NCI-H2107 (cell line): ENCODE measurements at places on chromosomes 7 and 10.

DNA sequence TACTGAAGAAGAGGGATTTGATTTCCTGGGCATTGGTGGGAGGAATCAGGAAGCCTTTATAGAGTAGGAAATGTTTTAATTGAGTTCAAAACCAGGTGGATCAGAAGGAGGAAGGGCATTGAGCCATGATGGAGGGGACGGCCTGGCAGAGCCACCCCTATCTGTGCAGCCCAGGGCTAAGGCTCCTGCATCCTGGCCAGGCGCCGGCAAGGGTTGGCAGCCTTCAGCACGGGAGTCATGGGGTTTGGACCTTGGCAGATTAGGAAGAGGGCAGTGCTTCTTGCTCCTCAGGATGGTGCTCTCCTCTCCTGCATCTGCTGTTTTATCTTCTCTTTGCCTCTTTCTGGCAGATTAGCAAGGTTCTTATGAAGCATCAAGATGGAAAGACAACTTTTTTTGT is 12.5 kb downstream of the ZNF862 start:
- DNase-seq: no peak

GRCh38 chr10:59057345-59057744 is 119.1 kb upstream of the PHYHIPL start:
- no peak for DNase-seq

DNA sequence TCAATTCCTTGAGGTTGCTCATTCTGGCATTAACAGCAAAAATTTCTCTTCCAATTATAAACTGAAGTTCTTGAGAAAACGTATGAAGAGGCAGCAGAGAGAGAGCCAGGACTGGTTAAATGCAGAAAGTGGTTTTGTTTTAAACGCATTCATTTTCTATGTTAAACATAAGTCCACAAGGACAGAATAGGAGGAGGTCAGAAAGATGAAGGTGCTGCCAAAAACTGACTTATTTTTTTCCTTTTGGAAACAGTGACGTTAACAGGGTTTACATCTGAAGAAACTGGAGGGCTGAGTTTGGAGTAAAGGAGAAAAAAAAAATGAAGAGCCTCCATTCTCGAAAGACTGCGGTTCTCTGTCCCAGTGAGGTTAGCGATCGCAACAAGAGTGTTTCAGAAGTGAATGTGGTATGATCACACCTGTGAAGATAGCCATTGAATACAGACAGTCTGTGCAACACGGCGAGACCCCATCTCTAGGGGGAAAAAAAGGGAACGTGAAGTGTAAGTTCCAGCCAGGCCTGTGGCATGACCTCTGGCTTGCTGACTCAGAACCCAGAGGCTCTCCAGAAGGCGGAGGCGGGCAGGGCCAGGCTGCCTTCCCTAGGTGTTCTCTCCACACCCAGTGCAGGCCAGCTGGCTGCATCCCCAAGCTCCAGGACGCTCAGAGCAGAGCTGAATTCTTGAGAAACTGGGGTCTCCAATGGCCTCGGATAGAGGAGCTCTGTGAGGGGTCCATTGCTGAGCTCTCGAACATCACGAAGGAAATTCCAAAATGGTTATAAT is 84.0 kb downstream of the CHST15 start:
- no peak for DNase-seq

- DNase-seq: no peak
Observed at GRCh38 chr7:107661081-107661864, 645 bp downstream of the SLC26A4 start.

- no peak for DNase-seq
Observed at GRCh38 chr7:122682815-122683550, 15.9 kb downstream of the RNF133 start.

GRCh38 chr7:82745117-82745516 is 301.5 kb upstream of the CACNA2D1 start:
- DNase-seq: no peak

DNA sequence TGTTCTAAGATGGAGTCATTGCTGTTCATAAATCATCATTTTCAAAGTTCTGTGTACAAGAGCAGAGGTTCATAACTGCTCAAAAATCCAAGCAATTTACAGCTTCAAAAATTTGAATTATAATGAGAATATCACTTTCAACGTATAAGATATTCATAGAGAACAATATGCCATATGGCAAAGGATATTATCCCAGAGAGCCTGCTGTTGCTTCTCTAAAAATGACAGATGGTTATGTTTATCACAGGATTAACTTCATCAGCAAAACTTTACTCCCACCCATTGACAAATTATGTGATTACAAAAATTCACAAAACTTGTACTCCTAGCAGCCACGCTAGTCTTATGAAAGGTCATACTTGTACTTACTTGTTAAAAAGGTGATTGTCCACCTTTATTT is 105.1 kb downstream of the PIP4K2A start:
- DNase-seq: no peak

- DNase-seq: no peak
Observed at GRCh38 chr7:111067251-111067650, 23.7 kb upstream of the LRRN3 start.

GRCh38 chr10:3480281-3480989 is 304.6 kb downstream of the KLF6 start:
- DNase-seq: no peak

- DNase-seq: no peak
Observed at GRCh38 chr7:19110776-19111175, 6.7 kb downstream of the TWIST1 start.

- no peak for DNase-seq
Observed at GRCh38 chr10:48740015-48740707, 55.5 kb downstream of the WDFY4 start.

DNA sequence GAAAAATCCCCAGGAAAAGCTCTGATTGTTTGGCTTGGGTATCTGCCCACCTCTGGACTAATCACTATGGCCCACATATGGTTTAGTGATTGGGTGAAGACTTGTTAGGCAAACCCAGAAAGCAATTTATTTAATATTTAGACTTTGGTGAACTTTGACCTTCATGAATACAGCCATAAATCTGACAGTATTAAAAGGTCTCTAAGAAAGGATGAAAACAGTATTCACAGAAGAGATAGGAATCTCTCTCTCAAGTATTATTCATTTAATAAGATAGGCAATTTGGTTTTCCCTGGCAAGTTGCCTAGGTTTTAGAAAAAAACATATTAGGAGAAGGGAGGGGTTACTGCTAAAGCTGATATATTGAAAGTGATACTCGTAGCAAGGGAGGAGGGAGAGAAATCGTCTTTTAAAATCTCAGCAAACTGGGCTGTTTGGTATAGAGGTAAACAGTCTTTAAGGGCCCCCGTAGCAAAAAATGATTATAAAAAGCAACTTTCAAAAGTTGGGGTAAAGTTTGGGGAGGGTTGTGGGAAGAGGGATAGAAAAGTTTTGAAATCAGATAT is 57.1 kb downstream of the LSMEM1 start:
- no peak for DNase-seq
